Nucleus accumbens (tissue), 56 donors: ENCODE measurements at places on chromosomes 7 and 10.
A peak's percentile ranks its signal among the peaks of the same experiment; 100 is the strongest.

- DNase-seq, result no peak
Observed at GRCh38 chr7:113955157-113955556, 36.3 kb upstream of the PPP1R3A start.

DNA sequence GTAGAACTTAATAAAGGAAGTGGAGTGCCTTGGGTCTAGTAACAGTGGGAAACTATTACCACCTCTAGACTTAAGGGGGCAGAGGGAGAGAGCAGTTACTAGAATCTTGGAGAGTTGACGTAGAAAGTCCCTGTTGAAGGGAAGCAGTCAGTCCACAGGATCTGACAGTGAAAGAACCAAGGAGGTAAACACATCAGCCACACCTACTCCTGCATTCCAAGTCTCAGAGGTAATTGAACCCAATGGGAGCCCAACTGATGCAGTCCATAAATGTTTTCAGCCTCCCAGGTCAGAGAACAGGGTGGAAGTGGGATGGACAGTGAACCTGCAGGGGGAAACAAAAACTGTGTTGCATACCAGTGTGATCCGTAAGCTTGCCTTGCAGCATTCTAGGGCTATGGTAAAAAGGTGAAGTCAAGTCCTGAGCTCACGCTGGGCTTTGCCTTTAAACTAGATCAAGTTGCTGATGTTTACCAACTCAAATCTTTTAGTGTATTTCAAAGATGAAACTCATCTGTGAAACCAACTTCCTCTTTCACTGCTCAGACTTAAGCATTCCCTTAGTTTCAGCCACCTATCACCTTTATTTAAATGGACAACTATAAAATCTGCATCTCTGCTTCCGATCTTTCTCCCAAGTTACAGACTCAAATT lies 57.2 kb downstream of the SLC16A12 start:
- no peak for DNase-seq

GRCh38 chr7:112372101-112372500 lies 78.2 kb upstream of the IFRD1 start:
- no peak for DNase-seq

GRCh38 chr10:124307591-124307990 lies 111.1 kb downstream of the OAT start:
- DNase-seq, result no peak

GRCh38 chr7:23287612-23288011 lies 11.5 kb upstream of the MALSU1 start:
- no peak for DNase-seq

- no peak for DNase-seq
Observed at GRCh38 chr10:8088504-8088903, 34.0 kb downstream of the GATA3 start.

GRCh38 chr10:69817078-69817581 lies 15.4 kb downstream of the COL13A1 start:
- no peak for DNase-seq

DNA sequence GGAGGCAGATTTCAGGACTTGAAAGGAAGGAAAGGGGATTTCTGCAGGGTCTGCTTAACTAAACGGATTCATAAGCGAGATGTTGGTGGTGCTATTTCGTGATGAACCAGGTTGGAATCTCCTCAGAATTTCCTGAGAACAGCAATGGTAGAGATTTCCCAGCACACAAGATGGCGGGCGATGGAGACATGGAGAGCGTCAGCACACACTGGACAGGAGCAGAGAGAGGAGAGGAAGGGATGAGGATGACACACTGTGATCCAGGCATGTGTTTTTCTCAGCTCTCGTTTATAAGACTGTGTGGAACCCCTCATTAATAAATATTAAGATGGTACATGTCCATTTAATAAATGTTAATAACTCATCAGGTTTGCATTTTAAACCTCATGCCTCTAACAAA lies 43.9 kb upstream of the LYZL1 start:
- DNase-seq, result no peak

- DNase-seq, result no peak
Observed at GRCh38 chr7:80499350-80499953, 12.4 kb downstream of the GNAT3 start.

GRCh38 chr10:73439055-73439454 lies 5.7 kb upstream of the MSS51 start:
- DNase-seq, result no peak

- DNase-seq, result no peak
Observed at GRCh38 chr10:100357059-100357858, 10.2 kb downstream of the SCD start.

DNA sequence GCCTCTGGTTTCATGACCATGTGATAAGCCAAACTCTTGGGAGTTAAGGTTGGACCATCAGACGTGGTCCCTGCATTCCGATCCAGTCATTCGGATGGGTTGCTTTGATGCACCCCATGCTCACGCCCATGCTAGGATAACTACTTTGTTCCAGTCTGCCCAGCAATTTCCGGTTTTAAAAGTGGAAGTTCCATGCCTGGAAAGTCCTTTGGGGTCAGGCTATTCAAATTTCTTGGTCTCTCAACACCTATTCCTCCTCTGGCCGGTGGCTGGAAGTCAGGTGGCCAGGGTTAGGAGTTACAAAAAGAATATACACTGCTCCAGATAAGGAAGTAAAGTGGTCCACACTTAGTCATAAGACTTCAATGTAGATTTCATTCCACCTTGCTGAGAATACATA lies 37.7 kb upstream of the HABP2 start:
- no peak for DNase-seq

DNA sequence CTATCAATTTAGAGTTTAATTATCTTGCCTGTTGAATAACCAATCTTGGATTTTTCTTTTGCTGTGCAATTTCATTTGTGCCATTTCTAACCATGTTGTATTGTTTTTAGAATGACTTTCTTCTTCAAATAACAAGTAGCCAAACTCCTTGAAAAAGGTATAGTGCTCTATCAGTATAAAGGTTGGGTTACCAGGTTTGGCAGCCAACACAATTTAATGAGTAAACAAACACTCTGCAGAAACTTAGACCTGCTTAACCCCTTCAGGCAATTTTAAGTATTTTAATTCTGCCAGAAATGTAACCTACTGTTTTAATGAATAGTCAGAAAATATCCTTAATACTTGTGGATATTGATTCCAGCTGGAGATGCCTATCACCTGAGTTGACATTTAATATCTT lies 299.8 kb downstream of the ARL4A start:
- DNase-seq, result no peak

DNA sequence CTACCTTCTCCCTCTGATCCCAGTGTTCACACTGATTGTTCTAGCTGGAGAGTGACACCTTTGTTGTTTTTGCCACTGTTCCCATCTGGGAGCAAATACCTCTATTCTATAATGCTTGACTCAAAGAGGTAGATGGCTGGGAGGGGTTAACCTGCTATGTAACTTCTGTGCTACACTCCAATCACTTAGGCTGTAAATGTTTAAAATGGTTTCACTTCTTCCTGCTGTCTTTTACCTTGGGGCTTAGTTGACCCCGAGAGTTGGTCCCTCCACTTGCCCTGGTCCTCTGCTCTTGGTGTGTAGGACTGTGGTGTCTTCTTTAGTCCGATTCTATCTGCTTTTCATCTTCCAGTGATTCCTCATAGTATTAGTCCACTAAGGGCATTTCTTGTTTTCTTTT lies 22.3 kb downstream of the KLHDC10 start:
- no peak for DNase-seq

GRCh38 chr7:50868426-50869100 lies 85.9 kb upstream of the GRB10 start:
- DNase-seq, result no peak

DNA sequence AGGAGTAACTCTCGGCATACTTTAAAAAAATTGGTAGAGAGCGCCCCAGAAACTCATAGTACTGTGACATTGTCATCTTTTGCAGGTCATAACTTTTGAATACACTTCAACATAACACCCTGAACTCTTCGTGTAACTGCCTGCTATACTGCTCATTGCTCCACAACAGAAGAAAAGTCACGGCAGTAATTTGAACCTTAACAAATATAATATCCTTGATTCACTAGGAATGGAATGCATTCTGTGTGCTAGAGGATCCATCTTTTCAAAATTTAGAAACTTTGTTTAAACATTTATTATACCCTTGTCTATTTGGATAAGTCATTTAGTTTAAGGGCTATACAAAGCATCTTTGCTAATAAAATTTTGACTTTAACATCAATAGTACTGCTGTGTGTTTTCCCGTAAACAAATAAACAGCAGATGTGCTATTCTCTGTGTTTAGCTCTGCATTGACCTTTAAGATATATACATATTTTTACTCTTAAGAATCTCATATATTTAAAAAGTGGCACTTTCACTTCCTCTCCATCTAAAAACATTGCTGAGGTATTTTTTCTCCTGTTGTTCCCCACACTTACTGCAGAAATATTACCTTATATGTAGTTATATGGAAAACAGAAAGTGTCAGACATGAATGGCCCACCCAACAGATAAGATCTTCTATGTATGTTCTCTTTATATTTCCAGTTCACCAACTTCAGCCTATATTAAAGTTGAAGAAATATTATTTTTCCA lies 217.6 kb upstream of the TMEM229A start:
- DNase-seq, result no peak

- DNase-seq, result no peak
Observed at GRCh38 chr10:120005207-120006201, 113.0 kb downstream of the SEC23IP start.

GRCh38 chr7:157566631-157567006 lies 229.8 kb downstream of the DNAJB6 start:
- DNase-seq, result no peak

GRCh38 chr10:96972264-96972663 lies 140.2 kb downstream of the LCOR start:
- no peak for DNase-seq

DNA sequence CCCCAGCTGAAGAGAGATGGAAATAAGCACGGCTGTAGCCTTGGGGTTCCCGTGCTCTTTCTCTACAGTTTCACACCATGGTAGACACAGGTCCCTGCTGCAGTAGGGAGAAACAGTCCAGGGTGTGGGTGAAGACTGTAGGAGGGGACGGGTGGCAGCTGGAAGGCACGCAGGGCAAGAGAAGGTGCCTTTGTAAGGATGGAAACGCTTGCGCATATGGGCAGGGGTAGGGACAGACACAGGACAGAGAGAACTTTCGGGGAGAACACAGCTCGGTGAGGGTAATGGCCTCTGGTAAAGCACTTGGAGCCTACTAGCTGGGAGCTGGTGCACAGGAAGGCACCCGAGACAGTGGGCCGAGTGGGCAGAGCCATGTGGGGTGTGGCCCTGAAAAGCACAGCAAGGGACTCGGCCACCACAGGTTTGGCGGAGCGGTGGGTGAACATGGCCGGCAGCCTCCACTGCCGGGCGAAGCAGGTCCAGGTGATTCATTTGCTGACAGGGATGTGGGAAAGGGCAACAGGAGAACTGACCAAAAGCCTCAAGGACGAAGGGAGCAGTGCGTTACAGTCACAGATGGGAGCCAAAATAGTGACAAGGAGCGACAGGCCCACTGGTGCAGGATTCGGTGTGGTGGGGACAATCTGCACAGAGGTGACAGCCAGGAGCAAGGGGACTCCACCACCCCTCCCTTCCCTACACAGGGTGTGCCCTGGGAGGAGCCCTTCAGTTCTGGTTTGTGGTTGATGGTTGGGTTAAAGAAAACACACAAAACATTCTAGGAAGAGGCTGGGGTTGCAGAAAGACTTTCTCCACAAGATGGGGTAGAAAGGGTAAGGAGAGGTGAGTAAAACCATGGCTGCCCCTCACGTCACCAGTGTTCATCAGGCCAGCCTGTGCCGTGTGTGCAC lies 97.1 kb downstream of the VOPP1 start:
- no peak for DNase-seq

DNA sequence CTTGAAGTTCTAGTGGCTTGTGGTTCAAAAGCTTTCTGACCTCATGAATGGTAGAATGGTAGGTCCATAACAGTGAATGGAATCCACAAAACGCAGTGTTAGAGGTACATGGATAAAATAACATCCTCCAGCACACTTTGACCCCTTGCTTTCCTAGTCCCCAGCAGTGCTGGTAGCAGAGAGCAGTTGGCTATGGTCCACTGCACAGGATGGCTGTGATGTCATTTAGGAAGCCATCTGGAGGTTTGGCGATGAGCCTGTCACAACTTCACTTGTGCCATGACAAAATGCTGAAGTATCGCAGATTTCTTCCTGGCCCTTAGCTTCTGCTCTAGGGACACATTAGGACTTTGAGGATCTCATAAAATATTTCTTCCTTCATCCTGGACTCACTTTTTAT lies 300.0 kb upstream of the FZD8 start:
- no peak for DNase-seq

DNA sequence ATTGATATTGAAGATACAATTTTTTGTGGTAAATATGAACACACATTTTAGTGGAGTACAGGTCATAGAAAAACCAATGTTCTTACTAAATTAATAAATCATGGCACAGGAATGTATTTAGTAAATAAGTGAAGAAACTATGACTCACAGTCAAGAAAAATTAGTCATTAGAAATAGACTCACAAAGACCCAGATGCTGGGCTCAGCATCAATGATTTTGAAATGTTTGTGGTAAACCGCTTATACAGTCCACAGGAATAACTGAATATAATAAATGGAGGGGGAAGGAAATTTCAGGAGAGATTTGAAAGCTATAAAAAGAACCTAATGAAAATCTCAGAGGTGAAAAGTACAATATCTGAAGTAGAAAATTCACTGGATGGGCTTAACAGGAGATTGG lies 138.3 kb upstream of the ADCY1 start:
- no peak for DNase-seq

- DNase-seq, result peak; percentile 7
Observed at GRCh38 chr7:69078997-69079769, 519.1 kb upstream of the AUTS2 start.

DNA sequence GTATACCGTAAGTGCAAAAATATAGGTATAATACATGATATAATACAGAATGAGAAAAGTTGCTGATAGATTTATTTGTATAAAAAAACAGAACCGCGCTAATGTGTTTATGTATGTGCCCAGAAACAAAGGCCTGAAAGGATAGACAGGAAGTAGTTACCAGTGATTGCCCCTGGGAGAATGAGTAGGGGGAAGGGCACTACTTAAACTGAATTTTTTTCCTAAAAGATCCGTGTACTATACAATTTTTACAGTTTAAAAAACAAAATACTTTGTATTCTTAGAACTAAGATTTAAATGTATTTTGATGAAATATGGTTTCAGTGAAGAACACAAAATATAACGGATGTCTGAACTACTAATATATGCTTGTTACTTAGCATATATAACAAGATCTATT lies 2.9 kb downstream of the IPMK start:
- DNase-seq, result no peak
